ENCODE measurements at places on chromosomes 16 and 17.
A peak's percentile ranks its signal among the peaks of the same experiment; 100 is the strongest.

DNA sequence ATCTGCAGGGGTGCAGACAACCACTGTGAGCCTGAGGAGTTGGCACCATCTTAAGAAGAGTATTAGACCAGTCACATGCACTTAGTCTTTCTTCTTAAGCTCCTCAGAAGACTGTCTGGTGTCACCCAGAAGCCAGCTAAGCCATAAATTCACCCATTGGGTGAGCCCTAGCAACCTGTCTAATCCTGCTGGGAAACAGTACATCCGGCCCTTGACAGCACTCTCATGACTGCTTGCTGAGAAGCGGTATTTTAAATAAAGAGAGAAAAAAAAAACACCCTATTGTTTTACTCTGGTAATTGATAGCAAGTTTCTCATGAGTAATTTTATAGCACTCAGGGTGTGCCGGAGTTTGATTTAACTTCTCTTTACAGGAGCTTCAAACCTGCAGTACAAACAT, 134.7 kb downstream of the SOX9 start:
- DNase-seq, result no peak

- no peak for DNase-seq
Observed at GRCh38 chr16:68426347-68426652, 22.0 kb downstream of the SMPD3 start.

DNA sequence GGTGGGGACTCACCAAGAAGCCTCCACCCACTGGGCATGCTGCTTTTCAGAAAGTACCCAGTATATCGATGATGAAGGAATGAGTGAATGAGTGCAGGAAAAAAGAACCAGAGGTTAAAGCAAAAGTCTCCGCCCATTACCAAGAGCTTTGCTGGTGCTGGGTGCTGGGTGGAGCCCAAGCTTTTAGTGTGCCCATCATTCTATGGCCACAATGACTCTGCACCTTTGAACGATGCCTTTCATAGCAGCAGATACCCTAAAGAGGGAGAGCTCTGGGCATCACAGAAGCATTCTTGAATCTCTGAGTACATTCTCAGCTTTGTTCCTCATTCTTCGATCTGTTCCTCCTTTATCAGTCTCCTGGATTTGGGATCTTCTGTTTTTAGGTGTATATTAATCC, 450.7 kb upstream of the CCL2 start:
- no peak for DNase-seq

GRCh38 chr16:80323808-80324195, 217.0 kb upstream of the DYNLRB2 start:
- DNase-seq, result no peak

DNA sequence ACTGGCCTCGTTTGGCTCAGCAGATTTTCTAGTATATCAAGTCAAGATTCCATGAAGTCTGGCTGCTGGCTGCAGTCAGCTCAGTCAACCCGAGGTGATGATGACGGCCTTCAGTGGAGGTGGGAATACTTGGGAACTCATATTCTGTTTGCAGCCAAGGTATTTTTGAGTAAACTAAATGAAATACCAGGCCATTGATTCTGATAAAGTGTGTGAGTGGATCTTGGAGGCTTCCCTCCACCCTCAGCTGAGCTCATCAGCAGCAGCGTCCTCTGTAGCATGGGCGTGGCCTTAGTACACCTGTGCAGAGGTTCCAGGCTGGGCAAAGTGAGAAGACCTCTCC, 22.0 kb upstream of the TACO1 start:
- DNase-seq, result no peak

GRCh38 chr16:22225060-22225459, 19.0 kb downstream of the EEF2K start:
- DNase-seq, result no peak

- no peak for DNase-seq
Observed at GRCh38 chr16:1290063-1290501, 19.4 kb upstream of the UBE2I start.

DNA sequence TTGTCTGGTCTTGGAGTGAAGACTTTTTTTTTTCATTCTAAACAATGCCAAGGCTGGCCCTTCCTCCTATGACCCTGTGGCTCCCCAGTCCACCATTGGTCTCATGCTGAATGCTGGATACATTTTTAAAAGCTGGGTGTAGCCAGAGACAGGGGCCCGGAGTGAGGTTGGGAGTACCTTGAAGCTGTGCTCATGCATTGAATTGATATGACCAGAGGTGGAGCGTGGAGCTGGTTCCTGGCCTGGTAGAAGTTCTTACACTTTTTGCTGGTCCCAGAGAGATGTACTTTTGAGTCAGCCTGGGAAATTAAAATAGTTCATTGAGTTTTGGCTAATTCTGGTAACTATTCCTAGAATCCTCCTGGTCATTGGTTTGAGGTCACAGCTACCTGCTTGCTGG, 83.6 kb downstream of the CMIP start:
- DNase-seq, result no peak

GRCh38 chr16:678858-679813, 1.1 kb upstream of the STUB1 start:
- DNase-seq, result peak; percentile 59

DNA sequence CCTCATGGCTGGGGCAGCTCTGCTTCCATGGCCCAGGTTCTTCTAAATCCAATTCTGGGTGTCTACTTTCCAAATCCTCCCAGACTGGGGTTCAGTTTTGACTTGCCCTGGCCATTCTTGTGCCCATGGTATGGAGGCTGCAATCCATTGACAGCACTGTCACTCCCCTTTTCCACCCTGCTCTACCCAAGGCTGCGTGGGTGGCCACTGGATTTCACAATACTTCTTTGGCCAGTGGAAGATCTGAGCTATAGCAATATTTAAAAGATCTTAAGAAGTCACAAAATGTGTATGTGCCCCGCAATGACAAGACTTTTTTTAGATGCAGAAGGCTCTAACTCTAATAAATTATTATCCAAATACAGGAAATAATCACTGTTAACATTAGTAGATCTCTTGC, 329.4 kb upstream of the CCL2 start:
- no peak for DNase-seq

GRCh38 chr17:82869536-82869935, 29.7 kb upstream of the ZNF750 start:
- no peak for DNase-seq

DNA sequence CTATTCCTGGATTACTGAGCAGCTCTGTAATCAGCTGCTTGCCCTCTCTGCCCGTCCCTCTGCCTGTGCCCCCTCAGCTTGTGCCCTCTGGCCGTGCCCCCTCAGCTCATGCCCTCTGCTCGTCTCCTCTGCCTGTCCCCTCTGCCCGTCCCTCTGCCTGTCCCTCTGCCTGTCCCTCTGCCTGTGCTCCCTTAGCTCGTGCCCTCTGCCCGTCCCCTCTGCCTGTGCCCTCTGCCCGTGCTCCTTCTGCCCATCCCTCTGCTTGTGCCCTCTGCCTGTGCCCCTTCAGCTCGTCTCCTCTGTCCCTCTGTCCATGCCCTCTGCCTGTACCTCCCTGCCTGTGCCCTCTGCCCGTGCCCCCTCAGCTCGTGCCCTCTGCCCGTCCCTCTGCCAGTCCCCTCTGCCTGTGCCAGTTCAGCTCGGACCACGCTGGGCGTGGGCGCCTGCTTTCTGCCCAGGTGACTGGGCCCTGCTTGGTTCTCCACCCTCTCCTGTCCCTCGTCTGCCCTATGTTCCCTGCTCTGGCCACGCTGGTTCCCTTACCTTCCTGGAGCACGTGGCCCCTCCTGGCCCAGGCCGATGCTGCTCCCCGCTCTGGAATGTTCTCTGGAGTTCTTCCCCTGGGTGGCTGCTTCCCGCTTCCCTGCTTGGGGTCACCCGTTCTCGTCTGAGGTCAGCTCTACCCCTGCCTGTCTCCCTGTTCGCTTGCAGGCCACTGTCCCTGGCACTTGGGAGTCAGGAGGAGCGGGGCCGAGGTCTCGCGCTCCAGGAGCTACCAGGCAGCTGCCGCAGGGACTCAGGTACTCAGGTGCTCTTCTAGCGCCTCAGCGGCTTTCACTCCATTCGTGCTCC, 63.9 kb downstream of the BANP start:
- no peak for DNase-seq

DNA sequence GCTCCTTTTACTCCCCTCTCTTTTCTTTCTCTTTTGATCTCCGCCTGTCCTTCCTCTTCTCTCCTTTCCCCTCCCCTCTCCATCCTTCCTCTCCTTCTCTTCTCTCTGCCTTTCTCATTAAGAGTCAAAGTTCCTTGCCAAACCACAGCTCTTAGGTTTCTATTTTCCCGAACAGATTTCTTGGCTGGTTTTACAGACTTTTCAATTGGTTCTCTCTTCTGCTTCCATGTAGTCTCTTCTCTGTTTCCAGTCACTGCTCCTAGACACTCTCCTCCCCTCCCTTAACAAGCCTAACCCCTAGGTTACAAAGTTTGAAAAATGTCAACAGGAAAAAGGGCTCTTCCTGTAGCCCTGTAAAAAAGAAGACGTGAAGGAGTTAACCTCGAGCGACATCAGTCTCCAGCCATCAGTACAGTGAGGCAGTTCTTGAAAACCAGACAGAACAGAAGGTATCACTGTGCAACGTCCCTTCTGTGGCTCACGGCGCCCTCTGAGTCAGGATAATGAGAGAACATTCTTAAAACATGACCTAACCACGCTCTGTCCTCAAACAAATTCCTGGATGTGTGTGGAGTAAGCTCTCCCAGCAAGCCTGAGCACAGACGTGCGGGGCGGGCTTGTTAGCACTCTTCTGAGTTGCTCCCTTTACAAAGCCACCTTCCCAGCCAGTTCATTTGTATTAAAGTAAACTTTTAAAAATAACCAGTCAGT, 11.6 kb upstream of the MARCHF10 start:
- DNase-seq, result no peak

GRCh38 chr17:70819183-70819582, 649.9 kb downstream of the KCNJ2 start:
- DNase-seq, result no peak

DNA sequence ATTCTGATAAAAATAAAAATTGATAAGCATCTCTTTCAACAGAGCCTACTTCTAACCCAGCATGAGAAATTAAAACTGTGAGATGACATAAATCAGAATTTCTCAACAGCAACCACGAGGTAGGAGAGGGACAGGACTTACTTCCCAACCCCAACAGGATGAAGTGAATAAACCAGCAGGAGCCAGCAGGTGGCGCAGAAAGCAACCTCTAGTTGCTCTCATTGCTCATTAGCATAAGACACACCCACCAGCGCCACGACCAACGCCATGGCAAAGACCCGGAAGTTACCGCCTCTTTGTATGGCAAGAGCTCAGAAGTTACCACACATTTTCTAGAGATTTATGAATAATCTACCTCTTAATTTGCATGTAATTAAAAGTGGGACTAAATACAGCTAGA, 189.4 kb upstream of the CDH8 start:
- no peak for DNase-seq

- no peak for DNase-seq
Observed at GRCh38 chr17:48144231-48144630, 36.7 kb downstream of the SNX11 start.
